ENCODE measurements at places on chromosomes 7 and 10.

- no peak for DNase-seq
Measured at GRCh38 chr7:39880556-39880955, 69.5 kb upstream of the CDK13 start.

DNA sequence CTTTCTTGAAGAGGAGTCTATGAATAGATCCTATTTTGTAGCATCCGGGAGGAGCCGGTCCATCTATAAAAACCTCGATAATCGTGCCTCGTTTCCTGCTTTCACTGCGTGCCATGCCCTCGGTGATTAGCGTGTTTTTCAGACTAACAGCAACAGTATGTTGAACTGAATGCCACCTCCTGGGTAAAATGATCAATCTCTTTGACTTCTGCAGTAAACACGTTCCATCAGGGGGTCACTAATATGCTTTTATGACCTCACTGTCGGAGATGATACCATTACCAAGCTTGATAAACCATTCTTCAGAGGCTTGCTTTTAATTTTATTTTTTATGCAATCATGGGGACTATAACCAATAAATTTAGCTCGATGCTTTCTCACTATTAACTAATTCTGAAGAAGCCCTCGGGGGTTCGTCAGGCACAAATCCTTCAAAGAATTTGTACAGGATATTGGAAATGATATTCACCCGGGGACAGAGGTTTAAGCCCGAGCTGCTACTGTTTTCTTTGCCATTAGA, 228.3 kb downstream of the ADARB2 start:
- DNase-seq = no peak

GRCh38 chr7:8413600-8413999, 19.8 kb upstream of the NXPH1 start:
- DNase-seq = no peak

GRCh38 chr7:47295606-47296005, 286.3 kb downstream of the TNS3 start:
- no peak for DNase-seq

DNA sequence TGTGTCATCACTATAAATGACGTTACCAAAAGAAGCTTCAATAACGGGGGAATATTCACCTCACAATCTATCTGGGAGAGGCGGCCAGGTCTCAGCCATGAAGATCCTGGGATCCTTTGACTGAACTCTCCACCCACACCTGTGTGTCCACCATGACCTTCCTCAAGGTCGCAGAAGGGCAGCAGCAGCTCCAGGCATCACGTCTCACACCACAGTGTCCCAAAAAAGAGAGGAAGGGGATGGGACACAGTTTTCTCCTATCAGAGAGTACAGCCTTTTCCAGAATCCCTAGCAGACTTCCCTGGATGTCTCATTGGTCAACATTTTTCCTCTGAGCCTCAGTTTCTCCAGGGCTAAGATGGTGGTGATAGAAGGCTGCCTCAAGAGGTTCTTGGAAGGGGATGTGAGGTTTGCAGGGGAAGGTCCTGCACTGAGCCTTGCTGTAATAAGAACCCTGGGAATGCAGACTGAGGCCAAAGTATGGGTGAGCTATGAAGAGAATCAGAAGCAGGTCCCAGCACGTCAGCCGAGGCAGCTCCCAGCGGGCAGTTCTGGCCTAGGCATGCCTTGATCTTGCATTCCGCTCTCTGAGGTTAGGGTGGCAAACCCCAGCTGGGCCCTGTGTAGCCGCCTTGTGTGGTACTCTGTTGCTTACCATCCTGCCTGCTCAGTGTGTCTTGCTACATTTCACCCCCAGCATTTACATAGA, 63.8 kb downstream of the COL26A1 start:
- DNase-seq = no peak

GRCh38 chr7:158160199-158160598, 427.4 kb downstream of the PTPRN2 start:
- DNase-seq = no peak

- DNase-seq = no peak
Measured at GRCh38 chr10:60974463-60975149, 30.6 kb upstream of the RHOBTB1 start.

GRCh38 chr7:31373337-31374289, 33.1 kb upstream of the NEUROD6 start:
- no peak for DNase-seq

DNA sequence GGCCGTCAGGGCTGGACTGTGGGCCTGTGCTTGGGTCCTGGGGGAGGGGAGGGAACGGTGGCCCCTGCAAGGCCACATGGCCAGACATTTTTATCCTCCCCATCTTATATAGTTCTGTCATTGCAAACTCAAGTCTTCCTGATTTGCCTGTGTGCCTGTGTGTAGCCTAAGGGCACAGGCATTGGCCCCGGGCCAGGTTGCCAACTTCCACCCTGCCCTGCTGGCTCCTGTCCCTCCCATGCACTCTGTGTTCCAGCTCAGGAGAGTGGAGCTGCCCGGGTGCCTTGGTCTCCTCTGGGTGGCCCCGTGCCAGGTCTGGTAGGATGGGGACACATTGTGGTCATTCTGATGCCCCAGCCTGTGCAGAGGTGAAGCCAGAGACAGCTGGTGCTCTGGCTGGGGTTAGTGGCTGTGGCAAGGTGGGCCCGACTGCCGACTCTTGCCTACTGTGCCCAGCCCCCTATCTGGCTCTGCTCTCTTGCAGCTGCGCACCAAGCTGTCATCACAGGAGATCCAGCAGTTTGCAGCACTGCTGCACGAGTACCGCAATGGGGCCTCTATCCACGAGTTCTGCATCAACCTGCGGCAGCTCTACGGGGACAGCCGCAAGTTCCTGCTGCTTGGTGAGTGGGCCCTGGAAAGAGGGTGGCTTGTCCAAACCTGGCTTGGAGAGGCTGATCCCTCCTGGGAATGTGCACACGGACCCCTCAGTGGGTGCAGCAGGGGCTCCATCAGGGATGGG, 14.8 kb downstream of the NACAD start:
- DNase-seq = no peak

- DNase-seq = no peak
Measured at GRCh38 chr10:80714566-80714965, 176.9 kb downstream of the SH2D4B start.

DNA sequence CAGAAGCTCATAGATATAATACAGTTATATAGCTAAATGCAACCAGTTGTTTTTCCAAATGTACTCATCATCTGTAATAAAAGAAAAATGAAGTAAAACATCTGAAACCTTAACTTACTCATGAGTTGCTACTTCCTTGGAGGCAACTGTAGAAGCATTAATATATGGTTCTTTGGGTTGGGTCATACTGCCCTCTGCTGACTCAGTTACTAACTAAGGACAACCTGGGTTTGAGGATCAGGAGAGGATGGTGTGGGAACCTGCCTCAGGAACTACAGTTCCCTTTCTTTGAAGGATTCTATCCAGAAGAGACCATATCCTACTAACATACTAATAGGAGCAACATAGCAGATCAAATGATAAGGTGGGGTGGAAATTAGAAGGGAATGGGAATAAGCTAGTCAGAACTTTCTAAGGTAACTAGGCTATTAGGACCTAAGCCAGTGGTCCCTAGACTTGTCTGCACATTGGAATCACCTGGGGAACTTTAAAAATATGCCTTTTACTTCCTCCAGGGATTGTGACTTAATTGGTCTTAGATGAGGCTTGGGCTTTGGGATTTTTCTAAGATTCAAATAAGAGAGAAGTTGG, 20.7 kb downstream of the COX15 start:
- DNase-seq = peak; percentile 10

DNA sequence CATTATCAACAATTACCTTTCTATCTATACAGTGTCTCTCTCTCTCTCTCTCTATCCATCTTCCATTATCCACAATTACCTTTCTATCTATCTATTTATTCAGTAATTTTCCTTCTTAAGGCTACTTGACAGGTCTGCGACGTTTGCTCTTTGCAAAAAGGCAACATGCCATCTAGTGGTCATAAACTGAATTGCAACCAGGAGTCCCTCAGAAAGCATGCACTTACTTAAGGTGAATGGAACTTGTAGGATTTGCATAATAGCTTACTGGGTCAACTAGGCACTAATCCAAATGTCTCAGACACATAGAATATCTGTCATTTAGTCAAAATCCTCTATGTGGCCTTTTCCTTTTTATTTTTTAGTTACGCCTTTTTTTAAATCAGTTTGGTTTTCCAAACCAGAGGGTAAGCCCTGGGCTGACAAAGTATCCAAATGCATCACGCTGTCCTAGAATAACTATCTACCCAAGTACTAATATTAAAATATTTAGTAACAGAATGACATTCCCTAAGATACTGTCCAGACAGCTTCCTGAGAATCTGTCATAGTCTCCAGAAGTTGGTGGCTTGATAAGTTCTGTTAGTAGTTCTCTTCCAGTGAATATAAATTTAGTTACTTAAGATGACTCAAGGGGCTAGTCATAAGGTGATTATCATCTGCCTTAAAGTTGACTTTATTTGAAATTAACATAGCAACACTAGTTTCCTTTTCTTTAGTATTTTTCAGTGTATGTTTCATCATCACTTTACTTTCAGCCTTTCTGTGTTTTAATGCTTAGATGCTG, 208.3 kb downstream of the PPP1R3A start:
- DNase-seq = peak; percentile 10

- no peak for DNase-seq
Measured at GRCh38 chr7:128886391-128887168, 23.9 kb downstream of the ATP6V1F start.

GRCh38 chr7:34457329-34457728, 200.7 kb upstream of the NPSR1 start:
- DNase-seq = no peak

- DNase-seq = no peak
Measured at GRCh38 chr10:68816796-68817412, 10.4 kb upstream of the STOX1 start.

- DNase-seq = peak; percentile 42
Measured at GRCh38 chr10:69045441-69046300, 42.2 kb upstream of the SRGN start.

DNA sequence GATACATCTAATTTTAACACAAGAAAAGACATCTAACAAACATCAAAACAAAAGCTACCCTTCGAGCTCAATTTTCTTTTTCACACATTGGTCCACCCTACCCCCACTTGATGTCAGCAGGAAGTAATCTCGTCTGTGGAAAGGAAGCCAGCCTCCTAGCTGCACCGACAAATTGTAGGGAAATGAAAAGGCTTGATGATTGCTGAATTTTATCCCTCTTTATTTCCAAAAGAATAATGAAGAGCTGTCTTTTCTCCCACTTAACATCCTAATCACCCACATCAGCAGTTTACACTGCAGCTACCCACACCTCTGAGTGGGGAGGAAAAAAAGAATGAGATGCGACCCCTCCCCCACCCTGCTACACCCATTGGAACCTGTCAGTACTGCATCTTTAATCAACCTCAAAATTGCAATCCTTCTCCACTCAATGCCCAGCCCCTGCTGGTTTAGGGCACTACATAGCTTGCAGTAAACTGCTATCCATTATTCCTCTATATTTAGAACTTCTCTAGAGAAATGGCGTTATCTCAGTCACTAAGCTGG, 10.6 kb upstream of the CPVL start:
- DNase-seq = no peak

DNA sequence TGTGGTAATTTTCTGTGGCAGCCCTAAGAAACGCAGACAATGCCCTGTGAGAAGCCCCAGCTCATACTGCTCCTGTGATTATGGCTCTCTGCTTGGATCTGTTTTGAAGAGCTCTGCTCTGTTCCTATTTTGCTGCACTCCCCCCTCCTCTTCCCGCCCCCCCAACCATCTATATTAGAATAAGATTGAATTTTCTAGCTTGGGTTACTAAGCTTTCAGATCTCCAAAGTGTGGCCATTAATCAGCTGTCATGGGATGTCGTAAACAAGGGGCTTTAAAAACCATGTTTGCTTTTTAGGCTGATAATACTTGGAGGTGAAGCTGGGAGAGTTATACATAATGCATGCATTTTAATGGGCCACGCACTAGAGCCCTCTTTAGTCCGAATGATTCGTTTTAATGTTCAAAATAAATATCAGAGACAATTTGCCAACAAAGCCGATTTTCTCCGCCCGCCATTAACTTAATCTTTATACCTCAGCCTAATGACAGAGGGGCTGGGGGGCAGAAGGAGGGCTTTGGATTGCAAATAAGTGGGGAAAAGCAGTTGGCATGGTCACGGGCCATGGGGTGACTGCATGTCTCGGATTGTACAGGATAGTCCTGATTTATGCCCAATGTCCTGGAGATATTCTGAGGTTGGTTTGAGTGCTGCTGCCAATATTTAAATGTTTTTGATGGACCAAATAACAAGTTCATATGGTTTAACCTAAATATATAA, 165.5 kb downstream of the RPS24 start:
- DNase-seq = no peak

DNA sequence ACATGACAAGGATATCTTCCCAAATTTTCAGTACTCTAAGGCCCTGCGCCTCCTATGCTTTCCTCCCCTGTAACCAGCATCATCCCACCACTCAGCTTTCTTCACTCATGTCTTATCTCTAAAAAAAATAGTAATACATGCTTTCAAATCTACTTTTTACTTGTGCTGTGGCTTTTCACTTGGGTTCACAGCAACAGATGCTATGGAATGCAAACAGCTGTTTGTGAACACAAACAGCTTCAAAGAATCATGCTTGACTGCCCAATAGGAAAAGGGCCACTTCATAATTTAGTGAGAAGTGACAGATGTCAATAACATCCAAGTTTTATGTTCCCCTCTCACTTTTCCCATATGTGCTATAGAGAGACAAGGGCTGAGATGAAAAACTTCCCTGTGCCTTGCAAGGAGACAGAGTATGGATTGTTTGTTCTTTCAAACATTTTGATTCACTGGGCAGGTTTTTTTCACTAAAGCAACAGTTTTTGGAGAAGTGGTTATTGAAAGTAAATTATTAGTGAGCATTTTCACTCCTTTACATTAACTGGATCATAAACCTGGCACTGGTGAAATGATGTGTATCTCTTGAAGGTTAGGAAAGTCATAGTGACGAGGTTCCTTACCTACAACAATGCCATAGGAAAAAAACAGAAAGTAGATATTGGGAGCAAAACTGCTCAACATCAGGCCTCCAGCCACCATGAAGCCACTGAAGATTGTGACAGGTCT, 37.3 kb downstream of the SLC16A9 start:
- DNase-seq = no peak

- no peak for DNase-seq
Measured at GRCh38 chr7:10634239-10634638, 339.4 kb upstream of the PHF14 start.

GRCh38 chr7:103127006-103127405, 21.9 kb downstream of the NAPEPLD start:
- DNase-seq = no peak

- no peak for DNase-seq
Measured at GRCh38 chr10:124030061-124030460, 63.3 kb downstream of the CHST15 start.

DNA sequence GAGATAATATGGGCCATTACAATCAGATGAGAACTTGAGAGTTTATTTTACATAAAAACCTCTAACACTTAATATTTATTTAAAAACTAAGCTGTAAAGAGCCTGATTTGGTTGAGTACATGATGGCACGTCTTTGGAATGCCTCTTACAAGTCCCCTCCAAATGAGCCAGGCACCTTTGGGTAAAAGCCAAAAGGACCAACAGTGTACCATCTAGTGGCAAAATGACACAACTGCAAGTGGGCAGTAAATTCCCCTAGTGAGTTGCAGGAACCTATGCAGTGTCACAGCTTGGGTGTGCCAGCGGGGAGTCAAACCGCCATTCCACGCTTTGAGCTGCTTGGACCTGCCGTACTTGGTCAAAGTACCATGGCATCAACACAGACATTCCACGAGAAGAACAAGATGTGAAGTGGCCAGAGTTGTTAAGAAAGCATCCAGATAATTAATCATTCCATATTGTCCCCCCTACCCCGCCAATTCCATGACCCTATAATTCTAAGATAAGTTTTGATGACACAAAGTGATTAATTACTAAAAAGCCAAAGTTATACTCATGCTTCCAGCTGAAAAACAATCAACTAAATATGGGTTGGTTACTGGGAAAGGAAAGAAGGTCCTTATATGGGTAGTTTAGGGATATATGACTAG, 115.2 kb downstream of the SORBS1 start:
- DNase-seq = peak; percentile 4

Data from activated T-helper 1 cell treated with anti-CD3 and anti-CD28 coated beads, Interleukin-12 subunit alpha, Interleukin-12 subunit beta, Interleukin-2, Interleukin-4 antibody, amounts not matched to agents 30 ng/mL and 10 ng/mL and 1 ng/mL, durations not matched to agents 14 hours and 24 hours and 36 hours (primary cell).